ENCODE measurements at places on chromosomes 7 and 10. TPM values are rescaled to one million over a fixed set of nuclear protein-coding genes. Genes with fewer than 3 reads are reported as not detected.

The EPHA1 gene
- 0.26 TPM for polyA plus RNA-seq

DNA sequence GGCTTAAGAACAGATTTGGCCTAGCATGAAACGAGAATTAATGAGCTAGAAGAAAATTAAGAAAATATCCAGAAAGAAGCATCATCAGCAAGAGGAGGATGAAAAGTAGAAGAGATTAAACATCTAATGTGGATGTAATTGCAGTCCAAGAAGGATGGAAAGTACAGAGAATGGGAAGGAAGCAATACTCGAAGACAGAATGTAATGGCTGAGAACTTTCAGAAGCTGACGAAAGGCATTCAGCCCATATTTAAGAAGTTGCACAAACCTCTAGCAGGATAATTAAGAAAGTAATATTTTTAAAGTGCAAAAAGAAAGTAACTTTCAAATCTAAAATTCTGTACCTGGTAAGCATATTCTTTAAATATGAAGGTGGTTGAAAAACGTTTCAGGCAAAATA lies 60.7 kb downstream of the TRIM24 start:
- no peak overlapping the region for H3K27ac ChIP-seq
- H3K4me3 ChIP-seq, result no peak overlapping the region
- peaks cover 76% of the 10 kb centered on the region for H3K36me3 ChIP-seq
- no peaks in the 10 kb centered on the region for H3K27me3 ChIP-seq
- no peaks in the 10 kb centered on the region for H3K4me1 ChIP-seq
- DNase-seq, result no peak

DNA sequence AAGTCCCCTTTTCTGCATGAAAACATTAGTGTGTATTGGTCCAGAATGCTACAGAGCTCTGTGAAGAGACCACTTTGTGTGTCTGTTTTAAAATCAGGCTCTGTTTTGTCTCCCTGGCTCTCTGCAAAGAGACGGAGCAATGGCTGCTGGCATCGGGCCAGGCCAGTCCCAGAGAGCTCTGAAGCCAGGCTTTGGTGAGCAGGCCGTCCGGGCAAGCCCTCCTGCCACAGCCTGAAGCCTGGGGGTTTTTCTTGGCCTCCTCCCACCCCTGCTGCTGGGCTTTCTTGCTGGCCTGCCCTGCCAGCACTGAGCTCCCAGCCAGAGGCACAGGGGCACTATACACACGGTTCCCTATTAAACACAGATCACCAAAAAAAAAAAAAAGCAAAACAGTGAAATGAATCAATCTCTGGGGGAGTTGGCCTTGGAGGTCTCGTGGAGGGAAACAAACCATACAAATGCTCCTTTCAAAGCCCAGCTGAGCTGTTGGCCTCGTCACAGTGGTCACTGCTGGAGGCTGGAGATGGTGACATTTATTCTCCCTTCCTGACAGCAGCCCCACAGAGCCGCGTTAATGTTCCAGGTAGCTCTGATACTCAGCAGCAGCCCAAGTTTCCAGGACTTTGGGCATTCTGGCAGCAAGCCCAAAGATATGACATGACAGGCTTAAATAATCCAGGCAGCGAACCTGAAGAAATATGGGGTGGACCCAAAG lies 237.2 kb downstream of the TCF7L2 start:
- H3K4me1 ChIP-seq, result peaks cover 13% of the 10 kb centered on the region
- H3K4me3 ChIP-seq, result no peak overlapping the region
- no peaks in the 10 kb centered on the region for H3K36me3 ChIP-seq
- DNase-seq, result peak; percentile 77
- no peaks in the 10 kb centered on the region for H3K27me3 ChIP-seq
- no peak overlapping the region for H3K27ac ChIP-seq

DNA sequence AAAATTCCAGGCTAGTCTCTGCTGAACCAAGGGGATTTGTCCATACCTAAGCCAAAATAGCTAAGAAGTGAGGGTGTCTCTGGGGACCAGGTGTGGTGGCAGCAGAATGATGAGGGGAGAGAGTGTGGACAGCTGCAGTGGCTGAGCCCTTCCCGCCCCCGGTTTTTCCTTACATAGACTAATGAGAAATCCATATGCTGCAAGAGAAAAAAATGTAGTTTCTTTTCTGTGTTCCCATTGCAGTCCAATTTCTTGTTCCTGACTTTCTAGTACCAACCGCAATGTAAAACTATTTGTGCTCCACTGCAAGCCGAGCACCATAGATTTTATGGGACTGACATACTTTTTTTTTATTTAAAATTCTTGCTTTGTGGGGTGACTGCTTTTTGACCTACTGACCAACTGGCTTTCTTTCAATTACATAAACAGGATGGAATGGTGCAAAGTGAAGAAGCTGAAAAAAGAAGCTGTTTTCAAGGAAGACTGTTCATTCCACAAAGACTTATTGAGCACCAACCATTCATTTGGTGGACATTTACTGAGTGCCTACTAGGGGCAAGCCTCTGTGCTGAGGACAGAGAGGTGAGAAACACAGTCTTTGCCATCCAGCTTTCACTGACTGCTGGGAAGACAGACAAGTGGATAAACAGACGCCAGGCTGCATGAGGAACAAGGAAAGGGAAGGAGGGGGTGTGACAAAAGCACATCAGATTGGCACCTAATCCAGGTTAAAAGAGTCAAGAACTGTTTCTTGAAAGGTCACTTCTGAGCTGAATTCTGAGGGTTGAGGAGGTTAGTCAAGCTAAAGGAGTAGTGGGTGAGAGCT lies 9.8 kb downstream of the CEP41 start:
- no peaks in the 10 kb centered on the region for H3K27me3 ChIP-seq
- no peak for DNase-seq
- H3K4me1 ChIP-seq, result peaks cover 9% of the 10 kb centered on the region
- 0 out of 2 replicates have a peak, but pooled peaks cover 2% of the 10 kb centered on the region for H3K36me3 ChIP-seq
- H3K27ac ChIP-seq, result no peak overlapping the region

The POM121L12 gene
- polyA plus RNA-seq, result not detected

Data from SK-N-SH (cell line).